ENCODE measurements at places on chromosomes 1 and 21.

DNA sequence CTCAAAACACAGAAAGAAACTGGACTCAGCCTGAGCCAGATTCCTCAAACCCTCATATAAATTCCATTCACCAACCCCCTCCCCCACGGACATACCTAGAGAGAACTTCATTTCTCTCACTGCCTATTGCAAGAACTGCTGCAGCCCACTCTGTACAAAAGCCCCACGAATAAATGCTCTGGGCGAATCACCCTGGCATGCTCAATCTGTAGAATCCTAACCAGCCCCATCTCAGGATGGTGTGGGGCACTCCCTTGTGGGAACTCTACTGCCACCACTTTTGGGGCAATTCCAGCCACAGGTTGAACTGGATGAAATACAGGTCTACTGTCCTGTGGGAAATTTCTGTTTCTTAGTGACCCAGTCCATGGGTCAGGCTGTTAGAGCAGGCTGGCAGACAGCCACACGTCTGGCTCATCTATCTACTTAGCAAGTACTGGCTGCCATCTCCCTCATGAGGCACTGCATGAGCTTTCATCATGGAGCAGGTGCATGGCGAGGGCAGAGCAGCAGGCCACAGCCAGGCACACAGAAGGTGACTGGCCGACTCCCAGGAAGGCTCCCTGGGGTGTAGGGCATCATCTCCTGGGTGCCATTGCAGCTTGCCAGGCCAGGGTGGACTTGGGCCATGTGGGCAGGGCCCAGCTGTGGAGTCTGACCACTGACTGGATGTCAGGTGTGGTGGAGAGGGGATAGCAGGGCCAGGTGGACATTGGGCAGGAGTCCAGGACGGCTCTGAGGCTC, 1.6 kb upstream of the C1orf35 start:
- DNase-seq: no peak

DNA sequence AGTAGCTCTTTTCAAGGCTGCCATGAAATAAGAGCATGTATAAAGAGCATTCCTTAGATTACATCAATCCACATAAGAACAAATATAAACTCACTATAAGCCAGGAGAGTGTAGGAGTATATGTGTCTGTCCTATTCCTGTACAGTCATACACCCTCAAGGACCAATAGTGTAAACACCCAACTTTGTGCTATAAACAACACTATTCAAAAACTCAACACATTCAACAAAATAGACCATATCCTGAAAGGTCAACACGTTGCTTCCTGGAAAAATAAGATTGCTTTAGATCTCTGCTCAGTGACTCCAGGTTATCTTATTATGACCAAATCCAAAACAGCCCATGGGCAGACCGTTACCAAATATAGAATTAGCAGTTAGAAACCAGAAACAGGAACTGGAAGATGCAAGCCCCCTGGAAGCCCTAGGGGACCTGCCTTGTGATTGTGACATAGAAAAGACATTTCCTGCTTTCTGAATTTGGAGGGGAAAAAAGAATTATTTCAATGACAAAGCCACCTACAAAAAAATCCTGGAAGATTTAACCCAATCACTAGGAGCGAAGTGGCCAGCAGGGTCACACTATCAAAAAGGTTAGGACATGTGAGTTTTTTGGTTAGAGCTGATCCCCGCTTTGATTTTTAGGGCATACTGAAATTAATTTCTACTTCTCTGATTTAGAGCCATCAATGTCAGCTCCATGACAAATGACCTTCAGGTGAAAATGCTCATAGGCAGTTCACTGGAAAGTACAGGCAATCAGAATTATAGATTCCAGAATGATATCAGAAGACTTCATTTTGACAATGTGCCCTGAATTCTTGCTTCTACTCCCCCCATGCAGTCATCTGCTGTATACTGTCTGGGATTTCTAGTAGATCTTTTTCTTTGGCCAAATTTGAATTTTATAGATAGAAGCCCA, 59.9 kb downstream of the LRRC8C start:
- no peak for DNase-seq

DNA sequence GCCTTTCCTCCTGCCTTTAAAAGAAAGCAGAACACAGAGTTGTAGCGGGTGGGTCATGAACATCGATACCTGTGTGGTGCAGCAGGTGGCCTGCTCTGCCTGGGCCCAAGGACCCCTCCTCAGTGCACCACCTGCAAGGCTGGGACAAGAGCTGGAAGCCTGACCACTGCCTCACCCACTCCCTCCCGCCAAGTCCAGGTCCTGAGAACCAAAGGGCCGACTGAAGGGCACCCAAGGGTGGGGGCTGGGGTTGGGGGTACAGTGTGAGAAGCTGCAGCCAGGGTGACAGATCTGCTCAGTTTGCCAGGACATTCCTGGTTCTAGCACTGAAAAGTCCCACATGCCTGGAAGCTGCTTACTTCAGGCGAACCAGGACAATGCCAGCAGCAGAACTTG, 36.1 kb downstream of the NTPCR start:
- DNase-seq: no peak

DNA sequence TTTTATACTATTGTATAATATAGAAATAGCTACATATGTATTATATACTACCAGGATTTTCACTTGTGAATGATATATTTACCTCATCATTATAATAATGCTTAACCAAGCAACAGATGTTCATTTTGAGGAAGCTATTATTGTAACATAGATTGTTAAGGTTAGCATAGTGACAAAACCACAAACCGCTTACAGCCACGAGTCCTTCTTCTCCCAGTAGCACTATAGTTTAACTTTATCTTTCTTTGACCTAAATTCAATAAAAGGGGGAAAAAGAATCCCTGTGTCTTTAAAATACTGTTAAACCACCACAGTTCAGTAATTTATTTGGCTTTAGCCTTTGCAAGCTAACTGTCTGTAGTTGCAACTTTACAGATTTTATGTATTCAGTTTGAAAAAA, 1039.4 kb upstream of the B3GALT2 start:
- no peak for DNase-seq

GRCh38 chr1:119732465-119733168, 20.9 kb downstream of the PHGDH start:
- DNase-seq: peak; percentile 74

DNA sequence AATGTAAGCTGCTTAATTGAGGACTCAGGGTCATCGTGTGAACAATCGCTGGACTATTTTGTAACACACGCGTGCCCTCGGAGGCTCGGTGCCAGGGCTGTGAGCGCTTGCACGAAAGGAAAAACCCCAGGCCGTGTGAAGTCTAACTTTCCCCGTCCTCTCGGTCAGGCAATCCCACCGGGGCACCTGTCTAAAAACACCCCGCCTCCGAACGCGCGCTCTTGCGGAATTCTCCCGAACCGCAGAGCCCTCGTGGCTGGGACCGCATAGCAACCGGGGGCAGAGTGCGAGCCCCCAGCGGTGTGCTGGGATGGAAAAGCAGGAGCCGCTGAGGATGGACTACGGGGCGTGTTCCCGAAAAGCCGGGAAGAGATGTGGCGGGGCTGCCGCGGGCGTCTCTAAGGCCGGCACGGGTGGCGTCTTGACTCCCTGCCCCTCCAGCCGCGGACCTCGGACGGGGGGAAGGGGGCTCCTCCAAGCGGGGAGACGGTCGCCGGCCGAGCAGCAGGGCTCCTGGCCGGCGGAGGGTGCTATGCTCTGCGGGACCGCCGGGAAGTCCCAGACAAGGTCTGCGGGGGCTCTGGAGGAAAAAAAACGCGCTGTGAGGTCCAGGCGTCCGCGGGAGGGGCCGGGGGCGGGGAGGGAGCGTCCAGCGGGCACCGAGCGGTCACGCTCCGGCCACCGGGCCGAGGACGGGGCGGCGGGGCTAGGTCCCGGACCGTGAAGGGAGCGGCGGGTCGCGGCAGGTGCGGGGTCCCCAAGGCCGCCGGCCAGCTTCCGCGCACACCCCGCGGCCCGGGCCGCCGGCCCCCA, 936 bp downstream of the ZBTB21 start:
- peak; percentile 42 for DNase-seq

- DNase-seq: peak; percentile 97
These were observed 1.5 kb downstream of the AJAP1 start for GRCh38 chr1:4655674-4656532.

- no peak for DNase-seq
These were observed 103.0 kb downstream of the NOS1AP start for GRCh38 chr1:162172311-162173102.

DNA sequence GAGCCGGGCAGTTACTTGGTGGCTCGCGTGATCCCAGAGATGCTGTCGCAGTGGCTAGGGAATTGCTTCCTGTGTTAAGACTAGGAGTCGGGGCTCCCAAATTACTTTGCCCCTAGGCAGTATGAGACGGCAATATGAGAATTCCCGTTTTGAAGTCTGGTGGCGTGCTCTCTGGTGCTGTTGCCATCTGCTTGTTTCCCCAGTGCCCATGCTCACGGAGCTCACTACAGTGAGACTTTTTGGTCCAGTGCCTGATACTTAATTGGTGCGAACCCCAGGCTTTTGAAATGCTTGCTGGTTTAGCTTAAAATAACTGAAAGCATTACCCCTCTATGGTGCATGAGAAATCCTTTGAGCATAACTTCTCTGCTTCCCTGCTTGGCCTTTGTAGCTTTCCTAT, 22.3 kb downstream of the AGT start:
- no peak for DNase-seq

All from posterior cingulate gyrus (tissue), 11 donors.